ENCODE measurements at places on chromosomes 4 and X.

DNA sequence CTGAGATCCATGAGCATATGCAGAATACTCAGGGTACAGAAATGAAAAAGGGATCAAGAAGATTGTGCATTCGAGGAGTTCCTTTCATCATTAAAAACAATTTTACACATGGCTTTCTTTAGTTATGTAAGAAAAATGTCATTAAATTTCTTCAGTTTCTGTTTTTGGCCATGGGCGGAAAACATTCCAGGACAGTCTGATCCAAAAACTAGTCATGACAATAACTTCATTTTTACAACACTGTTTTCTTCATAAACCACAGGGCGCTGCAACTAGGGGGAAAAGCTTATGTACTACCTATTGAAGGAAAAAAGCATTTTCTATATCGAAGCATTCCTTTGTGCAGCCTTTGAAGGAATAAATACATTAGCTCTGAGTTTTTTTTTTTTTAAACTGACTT is 28.2 kb downstream of the IL13RA1 start:
- no peak for DNase-seq

- DNase-seq = no peak
Observed at GRCh38 chr4:105572296-105572695, 19.9 kb downstream of the ARHGEF38 start.

DNA sequence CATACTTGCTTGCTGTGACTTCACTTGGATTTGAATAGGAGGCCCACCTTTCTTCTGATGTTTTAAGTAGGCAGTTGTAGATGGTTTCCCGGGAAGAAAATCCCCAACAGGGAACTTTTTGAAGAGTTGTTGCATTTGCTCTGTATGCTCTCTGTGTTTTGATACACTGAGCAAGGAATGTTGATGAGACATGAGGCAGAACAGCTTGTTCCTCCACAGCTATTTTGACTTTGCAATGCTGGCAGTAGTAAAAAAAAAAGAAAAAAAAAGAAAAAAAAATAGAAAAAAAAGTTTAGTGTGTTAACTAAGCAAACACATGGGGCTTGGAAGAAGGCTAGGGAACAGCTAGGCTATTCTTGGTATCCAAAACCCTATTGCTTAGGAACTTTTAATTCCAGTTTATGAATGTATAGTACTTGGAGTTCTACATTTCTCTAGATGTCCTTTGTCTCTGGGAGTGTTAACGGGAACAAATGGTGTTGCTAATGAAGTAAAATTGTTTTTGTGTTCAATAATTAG is 23.4 kb upstream of the PAQR3 start:
- DNase-seq = no peak

DNA sequence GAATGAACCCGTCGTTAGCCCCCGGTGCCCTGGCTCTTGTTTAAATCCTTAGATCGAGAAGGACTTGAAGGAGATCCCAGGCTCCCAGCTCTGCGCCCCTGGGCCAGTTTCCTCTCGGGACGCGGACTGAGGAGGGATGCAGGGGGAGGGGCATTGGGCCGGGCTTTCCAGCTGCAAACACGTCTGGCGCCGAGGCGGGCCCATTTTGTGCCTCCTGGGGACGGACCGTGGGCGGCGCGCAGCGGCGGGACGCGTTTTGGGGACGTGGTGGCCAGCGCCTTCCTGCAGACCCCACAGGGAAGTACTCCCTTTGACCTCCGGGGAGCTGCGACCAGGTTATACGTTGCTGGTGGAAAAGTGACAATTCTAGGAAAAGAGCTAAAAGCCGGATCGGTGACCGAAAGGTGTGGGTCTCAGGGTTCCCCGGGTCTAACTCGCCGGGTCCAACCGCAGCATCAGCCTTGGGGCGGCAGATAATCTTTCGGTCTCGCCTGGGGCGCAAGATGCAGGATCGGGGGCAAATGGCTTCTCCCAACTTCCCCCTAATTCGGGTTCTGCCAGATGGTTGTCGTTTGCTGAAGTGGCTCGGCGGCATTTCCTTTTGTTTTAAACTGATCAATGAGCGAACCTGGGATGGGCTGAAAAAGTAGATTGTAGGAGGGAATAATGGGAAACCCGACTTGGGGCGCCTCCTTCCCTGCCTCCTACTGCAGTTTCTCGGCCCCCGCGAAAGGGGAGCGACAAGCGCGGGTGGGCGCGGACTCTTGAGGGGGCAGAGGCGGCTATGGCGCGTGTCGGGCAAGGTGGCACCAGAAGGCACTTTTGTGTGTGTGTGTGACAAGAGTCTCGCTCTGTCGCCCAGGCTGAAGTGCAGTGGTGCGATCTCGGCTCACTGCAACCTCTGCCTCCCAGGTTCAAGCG is 2.9 kb downstream of the PDGFRA start:
- DNase-seq = no peak

DNA sequence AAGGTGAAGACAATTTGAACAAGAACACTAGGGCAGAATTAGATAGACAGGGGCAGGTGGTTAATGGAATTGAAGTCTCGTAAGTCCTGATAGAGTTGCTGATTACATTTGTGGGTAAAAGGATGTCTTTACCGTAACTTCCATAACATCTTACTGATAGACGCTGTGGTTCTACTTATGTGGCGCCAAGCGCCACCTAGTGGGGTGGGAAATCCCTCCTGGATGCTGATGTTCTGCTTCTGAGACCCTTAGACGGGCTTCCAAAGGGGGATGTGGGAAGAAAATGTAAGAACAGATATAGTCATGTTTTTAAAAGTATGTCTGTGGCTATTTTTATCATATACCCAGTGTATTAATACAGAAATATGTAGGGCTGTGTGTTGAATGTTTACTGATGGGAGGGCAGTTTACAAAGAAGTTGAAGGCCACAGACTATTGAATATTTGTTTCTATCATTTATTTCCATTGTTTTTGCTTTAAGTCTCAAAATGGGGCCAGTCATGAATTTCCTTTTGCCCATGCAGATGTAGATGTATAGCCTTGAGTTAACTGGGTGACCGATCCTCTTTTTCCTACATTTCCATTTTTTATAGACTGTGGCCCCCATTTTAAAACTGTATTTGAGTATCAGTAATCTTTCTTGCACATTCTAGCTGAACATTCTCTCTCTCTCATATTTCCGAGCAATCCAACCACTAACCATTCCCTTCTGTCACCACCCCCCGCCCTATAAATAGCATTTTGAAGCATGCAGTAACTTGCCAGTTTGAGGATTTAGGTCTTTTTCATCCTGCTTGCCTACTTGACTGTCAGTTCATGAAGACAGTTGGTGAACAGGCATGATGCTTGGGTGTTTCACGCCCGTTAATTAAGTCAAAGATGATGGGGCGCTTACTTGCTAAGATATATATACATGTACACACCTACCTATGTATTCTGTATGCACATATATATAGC is 12.1 kb upstream of the TLR8 start:
- peak; percentile 13 for DNase-seq

GRCh38 chr4:152389359-152389758 is 146.5 kb downstream of the FBXW7 start:
- no peak for DNase-seq

GRCh38 chrX:130336531-130336930 is 3.2 kb upstream of the SLC25A14 start:
- DNase-seq = no peak

GRCh38 chrX:149010853-149011224 is 494.3 kb downstream of the IDS start:
- no peak for DNase-seq

GRCh38 chr4:8552024-8552423 is 28.2 kb upstream of the GPR78 start:
- no peak for DNase-seq

DNA sequence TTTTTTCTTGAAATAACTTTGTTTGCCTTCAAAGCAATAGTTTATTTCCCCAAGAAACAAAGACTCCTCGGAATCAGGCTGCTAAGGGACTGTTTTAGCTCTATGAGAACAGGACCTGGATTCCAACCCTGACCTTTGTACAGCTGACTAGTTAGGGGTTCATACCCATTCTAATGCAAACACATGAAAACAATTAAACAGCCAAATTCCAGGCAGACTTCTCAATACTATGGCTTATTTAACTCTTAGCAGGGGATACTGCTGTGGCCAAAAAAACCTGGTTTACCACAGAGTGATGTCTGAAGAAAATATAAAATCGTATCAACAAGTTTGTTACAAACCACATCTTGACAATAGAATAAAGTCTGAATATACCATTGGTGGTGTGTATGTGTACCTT is 129.6 kb upstream of the INTU start:
- DNase-seq = no peak

- no peak for DNase-seq
Observed at GRCh38 chr4:123976285-123976684, 579.7 kb downstream of the SPRY1 start.

- no peak for DNase-seq
Observed at GRCh38 chr4:71553605-71554004, 214.8 kb downstream of the SLC4A4 start.

DNA sequence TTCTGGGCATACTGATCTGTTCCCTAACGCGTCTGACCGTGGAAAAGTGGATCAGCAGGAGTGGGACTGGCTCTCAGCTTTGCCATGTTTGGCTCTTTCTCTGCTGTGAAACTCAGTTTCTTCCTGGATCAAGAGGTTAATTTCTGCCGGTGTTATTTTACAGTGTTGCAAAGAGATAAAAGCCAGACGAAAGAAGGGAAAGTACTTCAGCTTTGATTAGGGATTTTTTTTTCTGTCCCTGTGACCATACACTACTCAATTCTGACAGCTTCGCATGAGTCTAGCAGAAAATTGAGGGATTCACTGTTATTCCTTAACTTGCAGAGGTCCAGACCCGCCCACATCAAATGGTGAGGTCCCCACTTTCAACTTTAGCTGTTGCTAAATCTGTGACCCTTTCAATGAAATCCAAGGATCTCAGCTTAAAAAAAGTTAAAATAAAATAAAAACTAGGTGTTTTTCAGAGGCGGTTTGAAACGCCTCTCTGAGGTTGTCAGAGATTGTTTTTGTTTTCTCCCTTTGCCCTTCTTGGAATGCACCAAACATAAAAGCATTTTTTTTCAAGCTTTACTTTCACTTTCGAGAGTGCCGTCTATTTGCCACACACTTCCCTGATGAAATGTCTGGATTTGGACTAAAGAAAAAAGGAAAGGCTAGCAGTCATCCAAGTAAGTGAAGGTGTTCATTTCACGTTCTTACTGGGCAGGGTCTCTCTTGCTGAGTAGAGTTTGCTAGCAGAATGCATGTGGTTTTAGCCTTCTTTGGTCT is at the start of gene TLR3:
Gene TLR3, plus strand, starts transcription at position 576 of the 768 bp plus-strand sequence. CDS start 7,464 bp downstream, outside the sequence.
- DNase-seq = no peak

- no peak for DNase-seq
Observed at GRCh38 chrX:625137-625691, 5.4 kb upstream of the SHOX start.

DNA sequence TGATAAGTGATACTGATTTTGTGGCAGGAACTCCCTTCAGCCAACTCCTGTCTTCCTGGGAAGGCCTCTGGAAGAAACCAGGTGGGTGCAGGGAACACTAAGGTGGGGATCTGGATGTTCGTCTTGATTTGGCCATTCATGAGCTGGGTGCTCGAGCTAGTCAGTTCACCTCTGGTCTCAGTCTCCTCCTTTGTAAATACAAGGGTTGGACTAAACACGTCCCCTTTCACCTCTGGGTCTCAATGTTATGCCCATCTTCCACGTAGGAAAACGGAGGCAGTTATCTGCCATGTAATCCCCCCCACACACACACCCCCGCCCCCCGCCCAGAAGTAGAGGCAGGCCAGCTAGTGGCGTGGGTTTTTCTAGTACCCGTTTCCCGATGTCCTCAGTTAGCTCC is 4.1 kb upstream of the RS1 start:
- no peak for DNase-seq
